ENCODE measurements at places on chromosomes 12 and 14.

DNA sequence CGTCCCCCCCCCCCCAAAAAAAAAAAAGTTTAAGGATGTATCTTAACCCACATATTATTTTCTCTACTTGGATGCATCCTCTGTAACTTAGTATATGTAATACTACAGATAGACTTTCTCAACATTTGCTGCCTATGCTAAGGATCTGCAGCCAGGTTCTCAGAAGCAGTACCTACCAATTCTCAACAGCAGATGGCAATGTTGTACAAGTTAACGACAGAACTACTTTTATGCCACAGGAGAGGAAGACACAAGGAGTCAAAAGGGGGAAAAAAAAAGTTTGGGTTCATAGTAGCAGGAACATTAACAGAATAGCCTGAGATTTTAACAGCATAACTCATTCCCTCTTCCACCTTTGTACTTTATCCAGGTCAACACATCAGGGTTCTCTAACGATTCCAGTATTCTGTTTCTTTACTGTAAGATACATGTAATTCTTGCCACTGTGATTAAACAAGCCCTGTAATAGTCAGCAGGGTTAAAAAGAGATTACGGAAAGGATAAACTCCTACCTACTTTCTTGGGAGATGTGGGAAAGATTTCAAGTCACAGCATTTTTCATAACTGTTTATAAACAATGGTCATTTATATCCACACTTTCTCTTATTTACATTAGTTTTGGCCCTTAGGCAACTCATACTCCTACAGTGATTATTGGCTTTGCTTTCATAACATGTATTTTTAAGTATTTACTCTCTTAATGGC, 5.7 kb upstream of the NEK9 start:
- peak; percentile 49 for DNase-seq

- no peak for DNase-seq
Measured at GRCh38 chr14:89085737-89086382, 261.4 kb downstream of the TTC8 start.

- DNase-seq: no peak
Measured at GRCh38 chr14:58280954-58281787, 17.2 kb upstream of the ARID4A start.

DNA sequence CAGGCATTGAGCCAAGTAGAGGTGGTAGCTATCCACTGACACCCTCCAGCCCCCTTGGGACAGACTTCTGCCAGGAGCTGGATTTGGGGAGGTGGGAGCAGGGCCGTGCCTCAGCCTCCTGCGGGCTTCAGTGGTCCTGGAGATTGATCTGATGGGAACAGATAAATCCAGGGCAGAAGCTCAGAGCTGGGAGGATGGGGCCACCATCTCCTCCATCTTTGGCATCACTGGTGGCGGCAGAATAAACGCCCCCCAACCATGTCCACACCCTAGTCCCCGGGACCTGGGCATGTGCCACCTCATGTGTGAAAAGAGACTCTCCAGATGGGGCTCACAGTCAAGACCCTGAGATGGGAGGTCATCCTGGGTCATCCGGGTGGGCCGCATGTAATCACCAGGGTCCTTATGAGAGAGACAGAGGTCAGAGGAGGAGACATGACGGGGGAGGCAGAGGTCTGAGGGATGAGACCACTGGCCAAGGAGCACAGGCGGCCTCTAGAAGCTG, 209.6 kb upstream of the RTL1 start:
- DNase-seq: no peak

- DNase-seq: no peak
Measured at GRCh38 chr14:64763801-64764621, 59.8 kb downstream of the PLEKHG3 start.

All from GM12864 (cell line).